ENCODE measurements at places on chromosomes 12 and 14. TPM values are rescaled to one million over a fixed set of nuclear protein-coding genes. Genes with fewer than 3 reads are reported as not detected.

DNA sequence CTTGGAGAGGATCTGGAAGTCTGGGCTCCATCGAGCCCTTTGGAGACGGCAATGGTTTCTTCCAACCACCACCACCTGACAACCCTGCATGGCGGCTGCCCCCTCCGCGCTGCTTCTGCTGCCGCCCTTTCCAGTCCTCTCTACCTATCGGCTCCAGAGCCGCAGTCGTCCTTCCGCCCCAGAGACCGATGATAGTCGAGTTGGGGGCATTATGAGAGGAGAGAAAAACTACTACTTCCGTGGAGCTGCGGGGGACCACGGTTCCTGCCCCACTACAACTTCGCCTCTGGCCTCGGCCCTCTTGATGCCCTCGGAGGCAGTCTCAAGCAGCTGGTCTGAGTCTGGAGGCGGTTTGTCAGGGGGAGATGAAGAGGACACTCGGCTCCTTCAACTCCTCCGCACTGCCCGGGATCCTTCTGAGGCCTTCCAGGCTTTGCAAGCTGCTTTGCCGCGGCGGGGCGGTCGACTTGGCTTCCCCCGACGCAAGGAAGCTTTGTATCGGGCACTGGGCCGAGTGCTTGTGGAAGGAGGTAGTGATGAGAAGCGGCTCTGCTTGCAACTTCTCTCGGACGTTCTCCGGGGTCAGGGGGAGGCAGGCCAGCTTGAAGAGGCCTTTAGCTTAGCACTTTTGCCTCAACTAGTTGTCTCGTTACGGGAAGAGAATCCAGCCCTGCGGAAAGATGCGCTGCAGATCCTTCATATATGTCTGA lies 499 bp downstream of the TOGARAM1 start:
- peak overlapping the region; percentile 93 for H3K4me3 ChIP-seq
- H3K4me1 ChIP-seq: no peaks in the 10 kb centered on the region
- DNase-seq: no peak
- no peaks in the 10 kb centered on the region for H3K36me3 ChIP-seq
- H3K27ac ChIP-seq: peak overlapping the region; percentile 83

- H3K36me3 ChIP-seq: no peaks in the 10 kb centered on the region
- H3K4me1 ChIP-seq: peaks cover 2% of the 10 kb centered on the region
- DNase-seq: no peak
- no peak overlapping the region for H3K27ac ChIP-seq
Observed at GRCh38 chr14:20624495-20625070, 16.9 kb downstream of the OR6S1 start.

- no peak for DNase-seq
- H3K4me1 ChIP-seq: no peaks in the 10 kb centered on the region
- no peak overlapping the region for H3K27ac ChIP-seq
Observed at GRCh38 chr12:77686760-77687159, 143.9 kb upstream of the NAV3 start.

DNA sequence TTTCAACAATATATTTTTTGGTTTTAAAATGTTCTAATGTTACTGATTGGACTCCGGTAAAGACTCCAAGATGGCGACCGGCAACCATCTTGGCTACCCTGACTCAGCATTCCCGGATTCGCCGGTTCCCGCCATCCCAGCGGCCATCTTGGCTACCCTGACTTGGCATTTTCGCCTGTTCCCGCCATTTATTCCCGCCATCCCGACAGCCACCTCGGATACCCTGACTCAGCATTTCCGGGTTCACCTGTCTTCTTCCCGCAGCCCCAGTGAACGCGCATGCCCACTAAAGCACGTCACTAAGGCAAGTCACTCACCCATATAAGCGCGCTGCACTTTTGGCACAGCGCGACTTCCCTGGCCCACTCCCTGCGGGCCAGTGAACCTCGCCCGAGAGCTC lies 9.0 kb upstream of the LRFN5 start:
- peak; percentile 51 for DNase-seq
- H3K27ac ChIP-seq: no peak overlapping the region
- H3K4me3 ChIP-seq: no peak overlapping the region
- H3K27me3 ChIP-seq: no peaks in the 10 kb centered on the region

GRCh38 chr12:122840580-122841513 lies 5.6 kb downstream of the HIP1R start:
- H3K4me3 ChIP-seq: no peak overlapping the region
- H3K4me1 ChIP-seq: peaks cover 13% of the 10 kb centered on the region
- no peaks in the 10 kb centered on the region for H3K36me3 ChIP-seq
- H3K27ac ChIP-seq: no peak overlapping the region
- H3K27me3 ChIP-seq: peaks cover 20% of the 10 kb centered on the region

DNA sequence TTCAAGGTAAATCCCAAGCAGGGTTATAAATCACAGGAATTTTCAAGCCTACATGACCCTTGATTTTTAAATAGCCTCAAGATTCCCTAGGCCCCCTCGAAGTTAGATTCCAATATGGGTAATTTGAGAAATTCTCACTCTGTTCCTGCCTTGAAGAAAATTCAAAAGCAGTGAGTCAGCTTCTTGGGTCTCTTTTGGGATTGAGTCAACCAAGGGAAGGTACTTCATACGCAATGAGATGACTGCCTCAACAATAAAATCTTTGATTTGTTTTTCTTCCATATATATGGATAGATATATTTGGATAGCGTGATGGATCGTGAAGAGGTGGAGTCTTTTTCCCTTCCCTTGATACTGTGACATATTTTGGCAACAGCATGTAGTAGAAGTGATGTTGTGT lies 180.4 kb upstream of the ATP2B1 start:
- no peaks in the 10 kb centered on the region for H3K4me1 ChIP-seq
- H3K36me3 ChIP-seq: no peaks in the 10 kb centered on the region
- no peaks in the 10 kb centered on the region for H3K27me3 ChIP-seq
- H3K27ac ChIP-seq: no peak overlapping the region

- H3K4me1 ChIP-seq: no peaks in the 10 kb centered on the region
- no peak overlapping the region for H3K27ac ChIP-seq
- DNase-seq: no peak
- H3K36me3 ChIP-seq: no peaks in the 10 kb centered on the region
- no peak overlapping the region for H3K4me3 ChIP-seq
- H3K27me3 ChIP-seq: no peaks in the 10 kb centered on the region
Observed at GRCh38 chr12:128418944-128419343, 152.0 kb downstream of the TMEM132C start.

DNA sequence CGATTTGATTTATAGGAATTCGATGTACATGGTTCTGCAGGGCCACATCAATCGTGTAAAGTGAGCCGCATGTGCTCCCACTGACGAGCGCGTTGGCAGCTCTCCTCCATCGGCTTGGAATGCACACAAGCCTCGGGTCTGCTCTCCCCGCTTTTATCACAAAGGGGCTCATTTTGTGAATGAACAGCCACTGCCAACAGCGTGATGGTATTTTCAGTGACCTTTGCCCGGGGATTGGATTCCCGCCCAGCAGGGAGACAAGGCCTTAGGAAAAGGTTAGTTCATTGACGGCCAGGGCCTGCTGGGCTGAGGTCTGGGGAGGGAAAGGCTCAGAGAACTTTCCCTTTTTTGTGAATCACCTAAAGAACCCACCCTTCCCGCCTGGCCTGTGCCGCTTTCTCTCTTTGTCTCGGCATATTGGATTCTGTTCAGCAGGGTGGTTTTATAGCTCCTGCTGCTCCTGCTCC lies 232.1 kb downstream of the MSRB3 start:
- no peak overlapping the region for H3K4me3 ChIP-seq
- DNase-seq: peak; percentile 73
- H3K27ac ChIP-seq: no peak overlapping the region

- H3K4me1 ChIP-seq: peaks cover 3% of the 10 kb centered on the region
- H3K36me3 ChIP-seq: no peaks in the 10 kb centered on the region
- H3K27me3 ChIP-seq: no peaks in the 10 kb centered on the region
- H3K27ac ChIP-seq: no peak overlapping the region
- no peak for DNase-seq
- H3K4me3 ChIP-seq: no peak overlapping the region
Observed at GRCh38 chr14:68767248-68767645, 25.6 kb downstream of the ZFP36L1 start.

DNA sequence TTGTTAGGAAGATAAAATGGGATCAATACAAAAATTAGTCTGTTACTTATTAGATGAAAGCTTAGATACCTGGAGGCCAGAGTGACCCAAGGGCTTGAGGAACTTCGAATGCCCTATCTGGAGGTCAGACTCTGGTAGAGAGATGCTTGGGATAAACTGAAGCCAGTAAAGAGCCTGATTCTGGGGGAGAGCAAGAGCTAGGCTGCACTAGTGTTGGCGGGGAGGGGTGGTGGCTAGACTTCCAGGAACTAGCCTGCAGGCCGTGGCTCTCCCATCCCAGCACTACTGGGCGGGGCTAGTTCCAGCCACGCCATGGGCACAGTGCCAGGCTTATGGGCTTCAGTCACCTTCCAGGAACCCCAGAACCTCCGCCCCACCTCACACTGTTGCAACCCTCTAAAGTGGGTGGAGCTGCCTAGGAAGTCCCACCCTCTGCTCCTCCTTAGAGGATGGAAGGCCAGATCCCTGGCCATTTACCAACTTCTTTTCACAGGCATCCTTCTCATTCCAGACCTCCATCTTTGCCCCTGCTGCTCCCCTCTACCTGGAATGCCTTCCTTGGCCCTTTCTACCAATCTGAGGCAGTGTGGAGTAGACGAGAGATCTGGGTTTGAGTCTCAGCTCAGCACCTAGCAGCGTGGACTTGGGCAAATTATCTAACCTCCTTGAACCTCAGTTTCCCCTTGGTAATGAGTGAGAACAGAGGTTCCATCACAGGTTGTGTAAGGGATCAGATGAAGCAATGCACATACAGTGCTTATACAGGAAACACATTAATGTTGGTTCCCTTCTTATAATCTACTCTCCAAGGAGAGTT lies 6.3 kb upstream of the NFE2 start:
- H3K27me3 ChIP-seq: no peaks in the 10 kb centered on the region
- no peak overlapping the region for H3K27ac ChIP-seq
- DNase-seq: no peak
- H3K4me1 ChIP-seq: peaks cover 13% of the 10 kb centered on the region
- no peaks in the 10 kb centered on the region for H3K36me3 ChIP-seq
- no peak overlapping the region for H3K4me3 ChIP-seq

- no peak overlapping the region for H3K27ac ChIP-seq
- DNase-seq: no peak
- no peaks in the 10 kb centered on the region for H3K36me3 ChIP-seq
- peaks cover 14% of the 10 kb centered on the region for H3K4me1 ChIP-seq
Observed at GRCh38 chr14:37587881-37588666, 7.0 kb downstream of the FOXA1 start.

- H3K27me3 ChIP-seq: no peaks in the 10 kb centered on the region
- no peaks in the 10 kb centered on the region for H3K4me1 ChIP-seq
- H3K27ac ChIP-seq: no peak overlapping the region
- no peak for DNase-seq
Observed at GRCh38 chr12:55957106-55957859, 8.6 kb downstream of the PMEL start.

GRCh38 chr12:127515941-127516340 lies 751.0 kb upstream of the TMEM132C start:
- DNase-seq: no peak
- H3K36me3 ChIP-seq: no peaks in the 10 kb centered on the region
- no peaks in the 10 kb centered on the region for H3K27me3 ChIP-seq
- no peaks in the 10 kb centered on the region for H3K4me1 ChIP-seq

DNA sequence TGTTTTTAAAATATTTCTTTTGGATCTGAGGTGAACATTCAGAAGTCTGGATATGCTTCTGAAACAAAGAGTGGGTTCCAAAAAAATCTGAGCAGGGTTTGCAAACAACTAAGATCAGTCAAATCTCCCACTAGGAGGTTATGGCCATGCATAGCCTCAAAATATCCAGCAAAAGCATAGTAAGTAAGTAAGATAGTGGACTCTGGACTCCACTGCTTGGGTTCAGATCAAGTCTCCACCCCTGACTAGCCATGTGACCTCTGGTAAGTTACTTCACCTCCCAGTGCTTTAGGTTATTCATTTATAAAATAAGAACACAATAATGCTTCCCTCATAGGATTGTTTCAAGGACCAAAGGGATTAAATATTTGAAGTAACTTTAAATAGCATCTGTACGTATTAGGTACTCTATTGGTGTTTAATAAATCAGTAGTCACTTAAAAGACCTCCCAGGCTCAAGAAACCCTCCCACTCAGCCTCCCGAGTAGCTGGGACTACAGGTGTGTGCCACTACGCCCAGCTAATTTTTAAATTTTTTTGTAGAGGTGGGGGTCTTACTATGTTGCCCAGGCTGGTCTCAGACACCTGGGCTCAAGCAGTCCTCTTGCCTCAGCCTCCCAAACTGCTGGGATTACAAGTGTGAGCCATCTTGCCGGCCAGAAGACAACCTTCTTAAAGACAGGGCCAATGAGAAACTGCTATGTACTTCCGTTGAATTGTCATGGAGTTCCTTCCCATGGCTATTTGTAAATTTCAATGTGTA lies 95.7 kb upstream of the SOX5 start:
- H3K4me3 ChIP-seq: no peak overlapping the region
- DNase-seq: no peak
- no peaks in the 10 kb centered on the region for H3K4me1 ChIP-seq
- no peaks in the 10 kb centered on the region for H3K36me3 ChIP-seq
- H3K27ac ChIP-seq: no peak overlapping the region
- H3K27me3 ChIP-seq: no peaks in the 10 kb centered on the region

- H3K36me3 ChIP-seq: no peaks in the 10 kb centered on the region
- no peak overlapping the region for H3K4me3 ChIP-seq
- no peaks in the 10 kb centered on the region for H3K4me1 ChIP-seq
- H3K27me3 ChIP-seq: no peaks in the 10 kb centered on the region
- no peak for DNase-seq
Observed at GRCh38 chr12:31006416-31007152, 67.1 kb upstream of the DDX11 start.

Gene P2RX7
- 0.42 TPM for total RNA-seq

Gene TC2N
- total RNA-seq: 36.2 TPM

Gene NRL
- 1.1 TPM for total RNA-seq

Gene GDF3
- total RNA-seq: 16.8 TPM

Gene TAS2R9
- not detected for total RNA-seq

Gene TPPP2
- not detected for total RNA-seq

Gene DEGS2
- total RNA-seq: 0.61 TPM

Gene DCN
- not detected for total RNA-seq

Gene TAS2R30
- total RNA-seq: 1.0 TPM
